ENCODE measurements at places on chromosomes 5 and 9. TPM values are rescaled to one million over a fixed set of nuclear protein-coding genes. Genes with fewer than 3 reads are reported as not detected.

GRCh38 chr5:151719228-151720000 is 32.7 kb upstream of the SPARC start:
- peak; percentile 70 for DNase-seq

- DNase-seq = no peak
Measured at GRCh38 chr9:134485653-134486052, 155.9 kb upstream of the COL5A1 start.

- DNase-seq = no peak
Measured at GRCh38 chr9:6829536-6829935, 71.8 kb downstream of the KDM4C start.

DNA sequence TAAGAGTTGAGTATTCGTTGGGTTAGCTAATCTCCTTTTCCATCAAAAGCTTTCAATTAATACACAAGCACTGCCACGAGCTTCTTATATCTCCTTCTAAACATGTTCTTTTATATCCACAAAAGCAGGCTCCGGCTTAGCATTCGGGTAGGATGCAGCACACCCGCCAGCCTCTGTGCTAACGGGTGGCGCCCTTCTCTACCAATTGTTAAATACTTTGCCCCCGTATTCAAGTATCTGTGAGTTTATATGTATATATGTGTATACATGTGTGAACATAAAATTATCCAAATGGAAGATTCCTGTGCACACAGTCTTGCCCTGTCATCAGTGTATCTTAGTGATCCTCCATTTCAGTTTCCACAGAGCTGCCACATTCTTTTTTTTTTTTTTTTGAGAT is 27.8 kb downstream of the BNIP1 start:
- peak; percentile 46 for DNase-seq

GRCh38 chr5:108115673-108116072 is 266.2 kb downstream of the FBXL17 start:
- DNase-seq = no peak

DNA sequence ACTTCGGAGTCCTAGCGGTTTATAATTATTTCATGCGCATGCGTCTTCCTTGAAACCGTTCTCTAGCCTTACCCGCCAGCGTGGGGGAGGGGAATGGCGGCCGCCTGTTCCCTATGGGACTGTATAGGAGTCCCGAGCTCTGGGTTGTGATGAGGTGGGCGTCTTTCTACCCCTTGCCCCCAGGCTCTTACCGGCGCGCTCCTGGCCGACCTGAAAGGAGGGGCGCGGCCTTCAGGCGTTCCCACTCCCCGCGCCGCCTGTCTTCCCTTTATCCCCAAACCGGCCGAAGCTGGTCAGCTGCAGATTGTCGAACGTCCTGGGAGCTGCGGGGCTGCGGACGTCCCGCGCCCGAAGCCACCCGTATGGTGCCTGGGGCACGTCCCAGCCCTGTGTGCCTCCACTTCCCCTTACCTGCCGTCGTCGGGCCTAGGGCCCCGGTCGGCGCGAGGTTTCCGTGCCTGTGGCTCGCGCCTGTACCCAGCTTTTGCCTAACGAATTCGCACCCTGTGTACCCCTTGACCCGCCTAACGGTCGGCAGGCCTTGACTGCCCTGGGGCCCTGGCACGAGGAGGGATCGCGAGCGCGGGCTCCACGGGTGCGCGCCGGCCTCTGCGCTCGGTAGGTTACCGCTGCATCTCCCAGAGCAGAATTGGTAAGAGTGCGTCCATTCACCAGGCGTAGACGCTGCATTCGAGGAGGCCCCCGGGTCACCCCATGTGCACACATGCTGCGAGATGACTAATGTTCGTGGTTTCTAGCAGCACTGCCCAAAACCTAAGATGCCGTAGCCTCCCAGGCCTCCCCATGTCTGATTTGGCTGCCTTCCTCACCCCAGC is 653 bp upstream of the HNRNPH1 start:
- DNase-seq = peak; percentile 86

GRCh38 chr9:94101162-94101853 is 17.0 kb downstream of the PTPDC1 start:
- DNase-seq = no peak

GRCh38 chr9:89171693-89172092 is 6.9 kb downstream of the SHC3 start:
- DNase-seq = no peak

GRCh38 chr9:121992571-121993212 is 100.4 kb downstream of the TTLL11 start:
- peak; percentile 96 for DNase-seq

- DNase-seq = no peak
Measured at GRCh38 chr9:76580820-76581219, 121.8 kb downstream of the GCNT1 start.

GRCh38 chr5:147188200-147189108 is 46.4 kb upstream of the STK32A start:
- peak; percentile 87 for DNase-seq

GRCh38 chr5:139844472-139845145 is 49.0 kb downstream of the PSD2 start:
- DNase-seq = peak; percentile 95

DNA sequence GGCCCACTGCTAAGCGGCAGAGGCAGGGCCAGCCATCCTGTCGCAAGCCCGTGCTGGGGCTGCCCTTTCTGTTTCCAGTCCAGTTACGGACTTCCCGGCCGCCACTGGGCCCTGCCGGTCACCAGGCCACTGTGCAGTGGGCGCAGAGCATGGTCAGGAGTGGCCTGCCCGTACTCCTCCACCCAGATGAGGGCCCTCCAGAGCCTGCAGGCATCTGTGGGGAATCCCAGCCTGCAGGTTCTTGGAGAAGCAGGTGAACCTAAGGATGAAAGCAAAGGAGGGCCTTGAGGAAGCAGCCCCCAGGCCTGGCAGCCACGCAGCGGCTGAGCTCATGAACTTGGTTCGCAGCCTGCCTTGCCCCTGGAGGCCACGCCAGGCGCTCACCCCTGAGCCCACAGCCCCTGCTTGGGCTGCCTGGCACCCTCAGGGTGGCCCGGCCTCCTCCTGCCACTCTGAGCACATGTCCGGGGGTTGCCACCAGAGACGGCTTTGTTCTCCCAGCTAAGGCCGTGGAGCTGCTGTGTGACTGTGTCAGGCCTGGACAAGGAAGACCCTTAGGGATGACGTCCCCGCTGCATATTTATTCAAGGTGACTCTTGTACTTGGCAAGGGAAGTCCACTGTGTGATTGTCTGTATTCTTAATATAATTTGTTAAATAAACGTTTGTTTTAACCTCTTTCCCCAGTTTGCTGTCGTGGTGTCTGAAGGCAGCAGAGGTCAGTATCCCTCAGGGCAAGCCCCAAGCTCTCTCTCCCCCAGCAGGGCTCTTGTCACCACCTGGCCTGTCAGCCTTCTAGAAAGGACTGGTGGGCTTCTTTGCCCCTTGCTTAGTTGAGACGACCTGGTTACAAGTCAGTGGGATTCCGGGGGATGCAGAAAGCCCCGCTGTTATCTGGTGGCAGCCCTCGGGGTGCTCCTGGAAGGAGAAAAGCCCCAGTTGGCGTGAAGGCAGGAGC is 107.1 kb upstream of the LMX1B start:
- DNase-seq = no peak

GRCh38 chr5:172659570-172659908 is 18.5 kb downstream of the NEURL1B start:
- no peak for DNase-seq

GRCh38 chr5:43367909-43368669 is 44.1 kb downstream of the CCL28 start:
- DNase-seq = no peak

DNA sequence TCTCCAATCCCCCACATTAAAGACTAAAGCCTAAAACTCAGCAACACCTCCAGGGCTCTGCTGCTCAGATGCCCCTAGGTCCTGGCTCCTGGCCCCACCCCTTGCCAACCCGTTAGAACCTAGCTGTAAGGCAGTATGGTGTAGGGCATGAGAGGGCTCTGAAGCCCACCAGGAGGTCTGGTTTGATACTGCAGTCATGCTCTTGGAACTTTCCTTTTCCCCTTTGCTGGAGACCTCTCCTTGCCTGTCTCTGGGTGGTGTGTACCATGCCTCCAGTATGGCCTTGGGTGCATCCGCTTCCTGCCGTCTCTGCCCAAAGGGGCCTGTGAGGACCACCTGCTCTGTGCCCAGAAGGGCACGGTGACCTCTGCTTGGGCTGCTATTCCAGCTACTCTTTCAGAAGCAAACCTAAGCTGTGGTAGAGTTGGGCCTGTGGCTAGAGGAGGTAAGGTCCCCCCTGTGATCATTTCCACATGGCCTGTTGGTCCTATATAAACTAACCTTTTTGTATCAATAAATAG is 3.5 kb downstream of the TENT4A start:
- no peak for DNase-seq

ADAMTSL1 gene
- total RNA-seq = 5.0 TPM

SPAG8 gene
- not detected for total RNA-seq

STX17 gene
- total RNA-seq = 16.3 TPM

PKD2L2 gene
- not detected for total RNA-seq

VCAN gene
- total RNA-seq = 404 TPM
